ENCODE measurements at places on chromosomes 4 and X.

- no peak for DNase-seq
These were observed 140.6 kb downstream of the DCTD start for GRCh38 chr4:182776376-182777105.

DNA sequence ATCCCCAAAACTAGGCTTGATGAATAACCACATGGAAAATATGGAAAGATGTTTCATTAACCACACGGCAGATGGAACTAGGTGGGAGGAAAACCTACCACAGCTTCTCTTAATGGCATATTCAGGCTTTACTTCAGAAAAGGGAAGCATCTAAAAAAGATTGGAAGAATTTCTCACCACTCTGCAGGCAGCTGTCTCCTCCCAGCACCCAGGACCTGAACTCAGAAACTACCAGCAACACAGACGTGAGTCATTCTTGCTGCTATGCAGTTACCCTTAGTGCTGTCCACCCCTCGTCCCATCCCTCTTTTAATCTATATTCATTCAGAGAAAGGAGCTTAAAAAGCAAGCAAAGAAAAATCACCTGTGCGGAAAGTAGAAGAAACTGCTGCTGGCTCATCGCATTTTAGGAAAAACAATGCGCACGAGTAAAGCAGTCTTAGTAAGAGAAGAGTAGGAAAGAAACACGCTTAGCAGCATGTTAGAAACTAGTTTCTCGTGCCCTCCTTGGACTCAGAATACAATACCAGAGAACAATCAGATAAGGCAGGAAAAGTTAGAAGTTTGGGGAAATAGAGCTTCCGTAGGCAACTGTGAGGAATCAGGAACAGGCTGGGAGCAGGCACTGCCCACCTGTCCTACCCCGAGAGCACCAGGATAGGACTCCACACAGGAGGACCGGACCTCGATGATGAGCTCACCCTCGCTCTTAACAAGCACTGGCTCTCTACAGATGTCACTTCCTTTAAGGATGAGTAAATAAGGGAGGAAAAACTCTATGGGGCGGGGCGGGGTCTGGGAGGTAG is 48.1 kb upstream of the ENPP6 start:
- no peak for DNase-seq

- DNase-seq = no peak
These were observed 42.1 kb upstream of the PRDM5 start for GRCh38 chr4:120964596-120964995.

GRCh38 chrX:108020631-108021030 is 24.2 kb upstream of the VSIG1 start:
- DNase-seq = peak; percentile 2

DNA sequence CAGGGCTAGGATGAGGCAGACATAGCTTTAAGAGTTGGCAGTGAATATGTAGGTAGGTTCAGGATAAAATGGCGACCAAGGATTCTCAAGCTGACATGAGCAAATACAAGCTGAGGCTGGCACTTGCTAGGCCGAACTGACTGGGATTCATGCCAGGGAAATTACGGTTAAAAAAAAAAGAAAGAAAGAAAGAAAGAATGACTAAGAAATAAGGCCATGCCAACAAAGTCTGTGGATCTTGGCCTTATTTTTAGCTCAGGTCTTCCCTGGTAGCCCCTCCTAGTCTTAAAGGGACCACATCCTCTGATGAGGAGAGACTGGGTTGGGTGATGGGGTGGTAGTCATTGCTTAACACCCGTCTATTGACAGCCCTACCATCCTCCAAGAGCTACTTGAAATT is 64.4 kb upstream of the KLHL13 start:
- no peak for DNase-seq

- peak; percentile 69 for DNase-seq
These were observed 16.6 kb downstream of the S100G start for GRCh38 chrX:16666541-16666940.

- no peak for DNase-seq
These were observed 20.3 kb upstream of the SLC7A11 start for GRCh38 chr4:138262469-138262868.

DNA sequence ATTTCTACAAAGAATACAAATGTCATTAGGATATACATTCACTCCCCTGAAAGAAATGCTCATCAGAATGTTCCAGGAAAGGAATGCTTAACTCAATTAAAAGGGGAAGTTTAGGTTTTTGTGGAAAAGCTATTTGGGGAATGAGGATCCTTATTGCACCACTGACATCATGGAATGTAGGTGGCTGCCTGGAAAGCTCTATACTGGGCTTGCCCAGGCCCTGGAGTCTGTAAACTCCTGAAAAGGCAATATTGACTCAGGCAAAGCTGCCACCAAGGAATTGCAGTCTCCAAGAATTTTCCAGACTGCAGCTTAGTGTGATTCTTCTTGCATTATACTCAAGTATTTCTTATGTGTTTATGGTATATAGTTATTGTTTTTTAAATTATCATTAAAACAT is 15.7 kb downstream of the DAPP1 start:
- DNase-seq = no peak

- DNase-seq = no peak
These were observed 38.3 kb upstream of the LGI2 start for GRCh38 chr4:25069014-25069413.

- no peak for DNase-seq
These were observed 62.3 kb upstream of the DKK2 start for GRCh38 chr4:107098401-107098800.

DNA sequence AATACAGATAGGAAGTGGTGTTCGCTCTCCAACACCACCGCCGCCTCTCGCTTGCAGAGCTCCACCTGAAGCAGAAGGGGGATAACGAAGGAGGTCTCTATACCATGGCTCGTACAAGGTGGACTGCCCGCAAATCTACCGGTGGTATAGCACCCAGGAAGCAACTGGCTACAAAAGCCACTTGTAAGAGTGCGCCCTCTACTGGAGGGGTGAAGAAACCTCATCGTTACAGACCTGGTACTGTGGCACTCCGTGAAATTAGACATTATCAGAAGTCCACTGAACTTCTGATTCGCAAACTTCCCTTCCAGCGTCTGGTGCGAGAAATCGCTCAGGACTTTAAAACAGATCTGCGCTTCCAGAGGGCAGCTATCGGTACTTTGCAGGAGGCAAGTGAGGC is 5.2 kb upstream of the BMP15 start:
- no peak for DNase-seq

- no peak for DNase-seq
These were observed 84.8 kb downstream of the AKAP4 start for GRCh38 chrX:50115973-50116372.

DNA sequence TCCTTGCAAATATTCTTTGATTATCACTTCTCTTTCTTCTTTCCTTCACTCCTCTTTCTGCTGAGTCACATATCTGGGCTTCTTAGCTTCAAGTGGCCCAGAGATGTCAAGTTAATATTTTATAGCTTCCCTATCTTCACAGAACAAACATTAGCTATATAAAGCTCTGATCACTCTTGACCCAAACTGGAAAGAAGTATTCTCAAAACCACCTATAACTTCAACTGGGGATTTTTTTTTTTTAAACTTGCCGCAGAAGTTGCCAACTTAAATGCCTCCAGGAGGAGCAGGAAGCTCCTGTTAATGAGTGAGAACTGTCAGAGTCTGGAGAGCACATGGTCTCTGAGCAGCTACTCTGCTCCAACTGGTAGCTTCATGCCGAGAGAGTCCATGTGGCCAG is 233.3 kb upstream of the EDNRA start:
- DNase-seq = no peak

- DNase-seq = peak; percentile 13
These were observed 8.5 kb upstream of the NUDT6 start for GRCh38 chr4:122930862-122931261.

DNA sequence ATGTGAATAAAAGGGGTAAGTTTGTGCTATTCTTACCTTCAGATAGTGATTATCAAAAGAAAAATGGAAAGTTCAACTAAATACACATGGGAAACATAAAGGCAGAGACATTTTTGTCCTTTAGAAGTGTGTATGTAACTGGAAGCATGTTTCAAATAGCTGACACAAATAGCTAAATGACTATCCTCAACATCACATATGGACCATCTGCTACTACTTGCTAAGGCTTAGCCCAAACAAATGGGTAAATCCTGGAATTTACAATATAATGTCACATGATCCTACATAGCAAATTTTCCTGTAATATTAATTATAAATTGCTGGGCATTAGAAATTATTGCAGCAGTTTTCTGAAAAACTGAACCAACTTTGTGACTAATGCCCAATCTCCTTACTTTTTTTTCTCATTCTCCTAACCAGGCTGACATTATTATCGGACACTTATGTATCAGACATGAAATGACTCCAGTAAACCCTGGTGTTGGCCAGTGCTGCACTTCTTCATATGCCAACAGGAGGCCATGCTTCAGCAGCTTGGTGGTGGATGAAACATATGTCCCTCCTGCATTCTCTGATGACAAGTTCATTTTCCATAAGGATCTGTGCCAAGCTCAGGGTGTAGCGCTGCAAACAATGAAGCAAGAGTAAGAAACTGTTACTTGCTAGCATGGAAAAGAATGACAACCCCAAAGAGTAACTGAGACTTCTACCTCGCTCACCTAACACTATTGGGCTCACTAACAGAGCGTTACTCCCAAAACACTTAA is 16.1 kb downstream of the AFP start:
- DNase-seq = peak; percentile 76

DNA sequence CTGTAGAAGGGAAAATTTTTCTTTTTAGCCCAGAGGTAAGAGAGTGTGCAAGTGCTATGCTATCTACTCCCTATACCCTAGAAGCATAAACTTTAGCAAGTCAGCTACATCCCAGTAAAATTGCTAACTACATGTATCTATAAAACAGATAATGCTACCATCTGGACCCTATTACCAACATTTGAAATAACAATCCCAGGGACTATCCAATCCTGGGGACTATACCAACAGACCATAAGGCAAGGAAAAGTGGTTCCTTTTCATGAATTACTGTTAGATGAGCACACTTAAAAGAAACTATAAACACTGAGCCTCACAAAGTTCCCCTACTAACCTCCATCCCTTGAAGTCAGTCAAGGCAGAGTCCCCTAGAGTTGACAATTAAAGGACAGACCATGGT is 213.6 kb upstream of the VEGFC start:
- DNase-seq = no peak

GRCh38 chrX:16882702-16883486 is 12.7 kb upstream of the RBBP7 start:
- peak; percentile 66 for DNase-seq

- peak; percentile 9 for DNase-seq
These were observed 25.5 kb downstream of the MMAA start for GRCh38 chr4:145644699-145645098.

- DNase-seq = no peak
These were observed 85.9 kb downstream of the REPS2 start for GRCh38 chrX:17032351-17032750.

DNA sequence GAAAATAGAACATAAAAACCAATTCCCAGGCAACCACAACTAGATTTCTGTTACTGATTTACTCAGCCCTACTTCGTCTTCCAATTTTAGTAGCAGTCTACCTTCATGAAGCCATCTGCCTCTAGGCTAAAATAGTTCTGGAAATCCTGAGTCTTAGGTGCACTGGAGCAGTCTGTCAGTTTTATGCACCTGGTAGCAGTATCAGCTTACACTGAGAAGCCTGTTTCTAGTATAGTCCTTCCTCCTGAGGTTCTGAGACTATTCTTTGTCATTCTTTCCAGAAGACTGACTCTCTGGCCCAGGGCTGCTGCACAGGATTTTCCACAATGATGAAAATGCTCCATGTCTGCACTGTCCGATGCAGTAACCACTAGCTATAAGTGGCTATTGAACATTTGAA is 16.9 kb upstream of the HPRT1 start:
- no peak for DNase-seq

DNA sequence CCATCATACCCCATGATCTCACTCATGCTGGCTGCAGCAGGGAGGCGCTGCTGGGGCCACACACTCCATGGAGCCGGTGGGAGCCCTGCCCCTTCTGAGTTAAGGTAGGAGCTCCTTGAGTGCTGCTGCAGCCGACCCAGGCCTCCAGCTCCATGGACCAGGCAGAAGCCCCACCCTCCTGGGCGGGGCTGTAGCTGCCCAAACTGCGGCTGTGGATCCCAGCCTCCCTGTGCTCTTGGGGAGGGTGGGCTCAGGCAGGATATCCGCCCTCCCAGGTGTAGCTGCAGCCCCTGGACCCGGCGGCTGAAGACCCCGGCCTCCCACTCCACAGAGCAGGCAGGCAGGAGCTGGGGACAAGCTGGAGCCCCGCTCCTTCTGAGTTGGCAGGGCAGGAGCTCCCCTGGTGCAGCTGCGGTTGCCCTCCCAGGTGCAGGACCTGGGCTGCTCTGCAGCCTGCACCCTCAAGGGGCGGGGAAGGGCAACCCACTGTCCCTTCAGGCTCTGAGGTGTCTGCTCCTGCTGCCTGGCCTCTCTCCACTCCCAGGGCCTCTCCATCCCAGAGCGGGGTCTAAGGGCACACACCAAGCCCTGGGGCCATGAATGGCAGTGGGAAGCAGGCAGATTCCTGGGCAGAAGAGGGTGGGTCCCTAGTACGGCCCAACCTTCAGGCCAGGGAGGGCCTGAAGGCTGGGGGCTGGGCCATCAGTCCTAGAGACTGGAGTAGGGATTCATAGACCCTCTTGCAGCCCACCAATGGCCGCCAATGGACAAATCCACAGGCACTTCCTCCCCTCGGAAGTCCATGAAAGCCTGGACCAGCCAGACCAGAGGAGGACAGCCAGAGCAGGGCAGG is 466.1 kb downstream of the DTHD1 start:
- DNase-seq = no peak

DNA sequence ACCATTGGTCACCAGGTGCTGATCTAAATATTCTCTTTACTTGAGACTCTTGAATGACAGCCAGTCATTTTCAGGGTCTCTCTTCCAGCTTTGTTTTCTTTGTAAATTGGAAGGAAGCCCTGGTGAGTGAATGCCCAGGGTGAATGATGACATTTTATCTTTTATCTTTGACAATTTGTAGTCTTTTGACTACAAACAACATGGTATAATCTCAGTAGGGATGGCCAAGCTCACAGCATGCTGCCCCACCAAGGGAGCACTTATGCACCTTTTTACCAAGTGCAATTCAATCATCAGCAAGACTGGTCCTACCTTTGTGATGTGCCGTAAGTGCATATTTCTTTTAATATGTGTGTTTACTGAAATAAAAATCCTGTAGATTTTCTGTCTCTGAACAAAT is 5.7 kb downstream of the AFM start:
- no peak for DNase-seq

- DNase-seq = peak; percentile 69
These were observed 2.4 kb upstream of the MORF4L2 start for GRCh38 chrX:103688946-103689345.

- no peak for DNase-seq
These were observed 10.9 kb downstream of the SMARCA1 start for GRCh38 chrX:129512409-129512808.

GRCh38 chr4:151439320-151439719 is 30.3 kb downstream of the FHIP1A start:
- DNase-seq = no peak

DNA sequence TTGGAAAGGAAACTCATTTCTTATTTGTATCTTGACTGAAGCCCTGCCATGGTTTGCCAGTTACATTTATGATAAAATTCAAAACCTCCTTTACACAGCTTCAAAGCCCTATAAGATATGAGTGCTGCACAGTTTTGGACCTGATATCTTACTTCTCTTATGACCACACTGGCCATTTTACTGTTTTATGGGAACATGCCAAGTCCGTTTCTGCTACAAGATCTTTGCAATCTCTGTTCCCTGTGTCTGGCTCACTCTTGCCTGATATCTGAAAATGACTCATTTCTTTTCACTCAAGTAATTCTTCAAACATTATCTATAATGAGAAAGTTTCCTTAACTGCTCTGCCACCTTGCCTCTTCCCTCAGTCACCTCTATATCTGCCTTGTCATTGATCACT is 247.3 kb downstream of the SPOCK3 start:
- no peak for DNase-seq

Data from cerebellar cortex (tissue), 1 donor.